ENCODE measurements at places on chromosomes 4 and X.

GRCh38 chr4:113049421-113050370, at the start of gene ANK2:
Gene ANK2 (plus strand): TSS chr4:113049653. CDS start chr4:113049729, 76 bp downstream.
- DNase-seq = no peak

DNA sequence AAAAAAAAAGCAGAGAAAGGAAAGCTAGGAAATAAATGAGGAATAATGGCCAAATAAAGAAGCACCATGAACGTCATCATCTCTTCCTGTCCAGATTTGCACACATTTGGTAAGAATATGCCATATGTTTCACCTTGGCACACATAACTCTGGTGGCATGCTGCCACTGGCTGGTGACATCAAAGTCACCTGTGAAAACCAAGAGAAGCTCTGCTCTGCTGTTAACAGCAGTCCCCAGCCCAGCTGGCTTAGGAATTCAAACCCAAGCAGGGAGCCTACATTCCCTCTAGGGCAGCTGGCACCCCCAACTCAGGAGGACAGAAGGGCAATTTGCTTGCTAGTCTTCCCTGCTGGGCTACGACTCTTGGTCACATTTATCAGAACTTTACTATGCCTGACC, 77.6 kb downstream of the RASL11B start:
- DNase-seq = no peak

DNA sequence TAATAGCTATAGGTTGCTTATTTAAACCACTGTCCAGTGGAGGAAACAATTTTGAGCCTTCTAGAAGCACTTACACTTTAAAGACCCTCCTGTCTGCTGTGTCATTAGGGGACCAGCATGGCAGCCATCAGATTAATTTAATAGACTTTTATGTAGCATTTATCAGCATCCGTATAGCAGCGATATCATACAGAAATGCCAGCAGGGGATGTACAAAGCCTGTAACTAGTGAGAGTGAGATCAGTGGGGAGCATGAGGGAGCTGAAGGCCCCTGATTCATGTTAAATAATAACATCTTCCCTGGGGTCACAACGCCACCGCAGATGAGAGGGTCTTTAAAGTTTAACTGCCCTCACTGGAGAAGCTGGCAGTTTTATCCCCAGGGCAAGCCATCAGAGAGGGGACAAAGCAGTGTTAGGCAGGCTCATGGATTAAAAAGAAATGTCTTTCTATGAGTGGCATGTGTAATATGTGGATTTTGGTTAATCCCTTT, 144.7 kb downstream of the PDGFRA start:
- DNase-seq = no peak

DNA sequence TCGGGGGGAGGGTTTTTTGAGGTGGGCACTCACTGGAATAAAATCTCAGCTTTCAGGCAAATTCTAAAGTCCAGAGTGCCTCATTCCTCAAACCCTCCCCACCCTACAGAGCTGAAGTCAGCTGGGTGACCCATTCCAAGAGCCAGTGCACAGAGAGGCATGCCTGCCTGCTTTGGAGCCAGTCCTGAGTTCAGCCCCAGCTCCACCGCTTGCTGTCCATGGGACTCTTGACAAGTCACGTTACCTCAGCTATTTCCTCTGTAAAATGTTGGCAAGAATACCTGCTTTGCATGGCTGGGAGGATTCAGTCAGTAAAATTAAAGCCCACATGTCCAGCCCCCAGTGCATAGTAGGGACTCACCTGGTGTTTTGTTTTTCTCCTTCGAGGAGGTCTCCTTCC, 125.9 kb upstream of the PJA1 start:
- no peak for DNase-seq

DNA sequence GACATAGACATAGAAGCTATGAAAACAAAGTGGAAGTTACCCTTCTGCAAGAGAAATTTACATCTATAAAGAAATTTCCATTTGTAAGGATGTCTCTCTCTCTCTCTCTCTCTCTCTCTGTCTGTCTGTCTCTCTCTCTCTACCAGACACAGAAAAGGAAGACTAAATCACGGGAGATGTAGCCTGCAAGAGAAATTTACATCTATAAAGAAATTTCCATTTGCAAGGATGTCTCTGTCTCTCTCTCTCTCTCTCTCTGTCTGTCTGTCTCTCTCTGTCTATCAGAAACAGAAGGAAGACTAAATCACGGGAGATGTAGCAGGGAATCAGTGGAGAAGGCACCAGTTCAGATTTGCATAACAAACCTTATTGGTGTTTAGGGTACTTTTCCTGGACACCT, 65.6 kb upstream of the CTSO start:
- no peak for DNase-seq

DNA sequence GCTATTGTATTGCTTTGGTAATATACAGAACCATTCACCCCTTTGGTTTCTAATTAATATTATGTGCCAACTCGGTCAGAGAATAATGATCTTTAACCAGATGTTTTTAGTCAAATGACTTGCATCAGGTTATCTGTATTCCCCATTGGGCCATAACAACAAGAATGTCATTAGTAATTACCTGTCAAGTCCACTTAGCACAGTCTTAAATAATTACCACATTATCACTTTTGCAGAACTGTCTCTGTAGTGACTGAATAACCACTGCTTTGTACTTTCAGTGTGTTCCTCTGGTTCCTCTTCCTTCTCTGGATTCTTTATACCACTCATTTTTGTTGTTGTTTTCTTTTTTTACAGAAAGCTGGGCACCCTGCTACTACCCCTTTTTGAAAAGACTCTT, 257.7 kb upstream of the SPOCK3 start:
- DNase-seq = no peak

- no peak for DNase-seq
Measured at GRCh38 chr4:139873111-139873860, 207.7 kb downstream of the MGST2 start.

- no peak for DNase-seq
Measured at GRCh38 chr4:7183161-7183560, 9.2 kb upstream of the SORCS2 start.

Measured in stimulated activated effector memory CD8-positive, alpha-beta T cell treated with anti-CD3 and anti-CD28 coated beads, Interleukin-12 subunit alpha, Interleukin-12 subunit beta, amount 100 ng/mL, for 72 hours (primary cell).